Right renal cortex interstitium (tissue), 3 donors: ENCODE measurements at places on chromosomes 2 and 18.

DNA sequence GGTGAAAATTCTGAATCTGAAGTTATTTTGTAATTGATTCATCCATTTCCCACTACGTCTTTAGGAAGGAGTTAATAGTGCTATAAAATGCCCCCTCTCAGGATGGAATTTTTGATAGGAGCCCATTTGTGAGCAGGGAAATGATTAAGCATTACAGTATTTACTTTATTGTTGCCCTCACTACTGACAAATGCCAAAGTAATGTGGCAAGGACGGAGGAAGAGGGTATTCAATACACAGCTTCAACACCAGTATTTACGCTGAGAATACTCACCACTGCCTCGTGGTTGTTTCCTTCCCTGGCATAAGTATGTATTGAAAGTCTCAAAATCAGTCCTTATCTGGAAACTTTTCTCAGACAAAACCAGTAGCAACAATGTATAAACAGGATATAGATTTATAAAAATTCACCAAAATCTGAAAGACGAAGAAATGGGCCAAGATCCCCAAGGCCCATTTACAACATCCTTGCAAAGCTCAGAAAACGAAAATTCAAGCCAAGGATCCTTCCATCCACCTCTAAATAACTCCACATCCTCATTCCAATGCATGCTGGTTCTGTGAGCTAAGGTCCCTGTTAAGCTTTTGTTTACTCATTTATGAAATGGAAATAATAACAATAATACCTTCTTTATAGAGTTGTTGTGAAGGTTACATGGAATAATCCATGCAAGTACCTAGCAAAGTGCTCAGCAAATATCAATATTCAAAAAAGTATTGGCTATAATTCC, 29.3 kb downstream of the FEZ2 start:
- no peak for DNase-seq

GRCh38 chr2:53694096-53694771, 73.4 kb upstream of the CHAC2 start:
- no peak for DNase-seq

DNA sequence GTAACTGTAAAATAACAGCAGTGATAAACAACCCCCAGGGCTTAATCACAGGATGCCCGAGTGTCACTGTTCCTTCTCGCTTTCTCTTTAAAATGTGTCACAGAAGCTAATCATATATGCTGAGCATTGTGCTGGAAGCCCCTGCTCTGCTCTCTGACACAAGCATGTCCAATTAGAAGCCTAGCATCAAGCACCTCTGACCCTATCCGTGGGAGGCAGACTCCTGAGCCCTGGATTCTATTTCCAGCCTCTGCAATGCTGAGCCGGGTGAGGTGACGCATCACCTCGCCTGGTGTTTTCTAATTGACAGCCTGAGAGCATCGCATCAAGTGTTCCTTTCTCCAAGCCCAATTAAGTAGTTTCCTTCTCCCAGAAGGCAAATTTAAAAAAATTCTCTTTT, 19.7 kb upstream of the SCG2 start:
- DNase-seq: no peak

GRCh38 chr2:239265681-239266433, 135.0 kb downstream of the HDAC4 start:
- no peak for DNase-seq

- no peak for DNase-seq
Observed at GRCh38 chr18:67621049-67621713, 104.7 kb upstream of the DSEL start.

GRCh38 chr2:5524551-5524950, 167.6 kb upstream of the SOX11 start:
- no peak for DNase-seq

GRCh38 chr2:650343-651310, 26.6 kb downstream of the TMEM18 start:
- no peak for DNase-seq

GRCh38 chr2:27306573-27307286, 1.5 kb downstream of the UCN start:
- DNase-seq: no peak

GRCh38 chr2:217092710-217093379, 233.0 kb upstream of the TNP1 start:
- DNase-seq: no peak

DNA sequence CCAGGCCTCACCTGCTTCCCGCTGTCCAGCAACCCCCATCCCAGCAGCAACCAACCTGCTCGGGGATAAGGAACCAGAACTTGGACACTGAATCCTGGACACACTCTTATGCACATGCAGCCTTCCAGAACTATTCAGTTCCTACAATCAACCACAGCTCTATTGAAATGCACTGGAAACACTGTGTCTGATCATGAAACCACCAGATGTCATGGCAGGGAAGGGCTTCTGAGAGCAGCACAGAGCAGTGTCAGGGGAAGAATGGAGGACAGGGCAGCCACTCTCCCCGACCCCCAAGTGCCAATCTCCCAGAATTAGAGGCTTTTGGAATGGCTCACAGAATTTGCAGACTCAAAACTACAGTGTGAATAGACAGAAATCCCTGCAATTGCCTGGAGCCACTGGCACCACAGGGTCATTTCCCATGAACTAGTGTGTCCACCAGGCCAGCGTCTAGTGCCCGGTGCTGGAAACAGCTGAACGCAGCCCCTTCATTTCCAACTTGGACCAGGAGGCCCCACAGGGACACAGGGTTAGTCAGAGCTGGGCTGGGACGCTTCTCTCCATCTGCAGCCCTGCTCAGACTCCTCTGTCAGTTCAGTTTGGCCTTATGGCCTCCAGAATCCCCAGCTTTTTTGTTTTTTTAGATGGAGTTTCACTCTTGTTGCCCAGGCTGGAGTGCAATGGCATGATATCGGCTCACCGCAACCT, 25.5 kb downstream of the MRPL35 start:
- no peak for DNase-seq

GRCh38 chr2:46549166-46549844, 69.9 kb downstream of the TMEM247 start:
- no peak for DNase-seq

DNA sequence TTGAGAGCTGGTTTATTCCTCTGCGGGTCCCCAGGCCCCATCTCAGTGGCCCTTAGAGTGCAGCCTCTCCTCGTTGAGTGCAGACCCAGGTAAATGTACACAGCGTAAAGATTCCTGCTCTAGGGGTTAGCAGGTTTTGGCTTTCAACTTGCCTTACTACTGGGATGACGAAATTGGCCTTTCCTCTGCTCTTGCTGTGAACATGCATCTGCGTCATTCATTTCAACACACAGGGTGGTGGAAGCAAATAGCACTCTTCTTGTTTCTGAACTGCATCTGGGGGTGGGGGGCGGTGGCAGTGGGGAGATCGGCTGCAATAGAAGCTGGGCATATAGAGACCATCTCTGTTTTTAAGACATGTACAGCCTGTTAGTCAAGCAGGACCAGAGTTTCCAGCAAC, 16.5 kb upstream of the SLC16A14 start:
- DNase-seq: no peak

DNA sequence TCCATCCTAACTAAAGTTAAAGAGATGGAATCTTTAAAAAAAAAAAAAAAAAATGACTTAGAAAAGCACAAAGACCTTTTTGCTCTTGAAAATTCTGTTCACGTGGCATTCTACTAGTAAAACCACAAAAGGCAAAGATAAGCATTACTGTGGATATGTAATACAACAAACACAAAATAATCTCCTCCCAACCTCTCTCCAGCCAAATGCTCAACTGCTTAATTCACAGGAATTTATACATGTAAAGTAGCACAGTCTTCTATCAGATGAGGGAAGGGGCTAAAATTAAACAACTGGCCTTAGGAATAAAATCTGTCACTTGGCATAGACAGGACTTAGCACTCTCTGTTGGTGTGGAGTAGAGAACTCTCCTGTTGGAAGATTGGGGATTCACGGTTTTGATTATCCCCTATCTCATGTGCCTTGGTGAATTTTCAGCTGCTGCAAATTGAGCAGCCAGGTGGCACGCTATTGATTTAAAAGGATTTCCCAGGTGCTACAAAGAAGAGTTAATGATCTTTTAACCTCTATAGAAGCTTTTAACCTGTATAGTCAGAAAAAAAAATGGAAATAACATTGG, 57.4 kb downstream of the ATIC start:
- no peak for DNase-seq

DNA sequence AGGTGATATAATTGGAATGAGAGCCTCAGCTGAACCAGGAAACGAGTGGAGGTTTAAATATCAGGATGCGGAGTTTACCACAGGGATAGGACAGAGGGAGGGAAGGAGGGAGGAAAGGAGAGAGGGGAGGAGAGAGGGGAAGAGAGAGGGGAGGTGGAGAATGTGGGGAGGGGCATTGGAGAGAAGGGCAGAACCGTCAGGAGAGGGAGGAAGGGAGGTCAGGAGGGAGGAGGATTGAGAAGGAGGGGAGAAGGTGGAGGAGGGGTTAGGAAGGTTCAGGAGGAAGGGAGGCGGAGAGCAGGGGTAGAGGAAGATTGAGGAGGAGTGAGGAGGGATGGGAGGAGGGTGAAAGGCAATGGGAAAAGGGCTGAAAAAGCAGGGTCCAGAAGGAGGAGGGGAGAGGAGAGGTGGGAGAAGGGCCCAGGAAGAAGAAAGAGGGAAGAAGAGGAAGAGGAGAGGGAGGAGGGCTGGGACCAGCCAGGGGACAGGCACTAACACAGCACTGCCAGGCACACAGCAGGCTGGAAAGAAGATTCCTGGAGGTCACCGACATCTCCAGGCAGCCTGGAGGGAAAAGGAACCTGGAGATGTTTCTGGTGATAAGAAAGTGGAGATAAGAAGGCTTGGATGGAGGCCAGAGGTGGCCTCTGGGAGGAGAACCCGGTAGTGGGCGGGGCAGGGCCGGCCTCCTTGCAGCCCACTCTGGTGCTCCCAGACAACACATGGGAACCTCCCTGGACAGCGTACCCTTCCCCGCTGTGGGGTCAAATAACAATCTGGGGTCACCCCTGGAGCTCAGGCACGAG, 176.7 kb upstream of the SMAD2 start:
- DNase-seq: no peak

- DNase-seq: peak; percentile 91
Observed at GRCh38 chr18:11980494-11981191, 664 bp upstream of the IMPA2 start.

DNA sequence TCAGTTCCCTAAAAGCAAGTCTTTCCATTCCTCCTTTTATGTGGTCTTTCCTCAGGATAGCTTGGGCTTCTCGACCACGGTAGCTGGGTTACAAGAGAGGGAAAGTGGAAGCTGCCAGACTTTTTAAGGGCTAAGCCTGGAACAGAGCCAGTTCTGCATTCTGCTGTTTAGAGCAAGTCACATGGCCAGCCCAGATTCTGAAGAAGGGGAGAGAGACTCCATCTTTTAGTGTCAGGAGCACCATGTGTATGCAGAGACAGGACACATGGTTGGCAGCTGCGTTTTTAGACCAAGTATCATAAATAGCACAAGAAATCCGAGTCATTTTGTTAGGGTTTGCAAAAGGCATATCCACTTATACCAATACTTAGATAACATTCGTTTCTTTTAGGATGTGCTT, 4.7 kb downstream of the HMSD start:
- no peak for DNase-seq

- no peak for DNase-seq
Observed at GRCh38 chr18:62588217-62588616, 65.4 kb downstream of the ZCCHC2 start.

GRCh38 chr2:149038442-149039212, at the start of gene LYPD6B:
Gene LYPD6B, plus strand, starts transcription at chr2:149038699. Its CDS starts 92,250 bp downstream, at chr2:149130949.
- no peak for DNase-seq

DNA sequence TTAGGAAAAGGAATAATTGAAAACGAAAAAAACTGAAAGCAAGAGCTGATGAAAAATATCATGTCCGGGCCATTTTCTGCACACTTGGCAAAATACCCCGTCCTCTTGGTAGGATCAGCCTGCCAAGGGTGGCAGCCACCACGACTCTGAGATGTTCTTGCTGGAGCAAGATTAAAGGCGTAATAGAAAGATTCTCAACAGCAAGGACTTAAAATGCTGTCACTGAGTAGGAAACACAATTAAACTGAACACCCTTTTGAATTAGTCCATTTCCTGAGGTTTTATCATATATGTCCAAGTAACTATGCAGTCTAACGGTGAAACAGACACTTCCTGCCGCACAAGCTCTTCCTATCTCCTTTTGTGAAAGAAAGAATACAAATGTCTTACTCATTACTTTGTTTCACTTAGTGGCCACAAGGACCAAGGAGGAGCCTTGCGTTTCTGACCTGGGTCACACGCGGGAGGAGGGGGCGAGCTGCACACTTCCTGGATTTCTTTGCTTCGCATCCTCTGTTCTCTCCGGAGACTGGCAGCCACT, 222.7 kb downstream of the PIEZO2 start:
- DNase-seq: no peak

DNA sequence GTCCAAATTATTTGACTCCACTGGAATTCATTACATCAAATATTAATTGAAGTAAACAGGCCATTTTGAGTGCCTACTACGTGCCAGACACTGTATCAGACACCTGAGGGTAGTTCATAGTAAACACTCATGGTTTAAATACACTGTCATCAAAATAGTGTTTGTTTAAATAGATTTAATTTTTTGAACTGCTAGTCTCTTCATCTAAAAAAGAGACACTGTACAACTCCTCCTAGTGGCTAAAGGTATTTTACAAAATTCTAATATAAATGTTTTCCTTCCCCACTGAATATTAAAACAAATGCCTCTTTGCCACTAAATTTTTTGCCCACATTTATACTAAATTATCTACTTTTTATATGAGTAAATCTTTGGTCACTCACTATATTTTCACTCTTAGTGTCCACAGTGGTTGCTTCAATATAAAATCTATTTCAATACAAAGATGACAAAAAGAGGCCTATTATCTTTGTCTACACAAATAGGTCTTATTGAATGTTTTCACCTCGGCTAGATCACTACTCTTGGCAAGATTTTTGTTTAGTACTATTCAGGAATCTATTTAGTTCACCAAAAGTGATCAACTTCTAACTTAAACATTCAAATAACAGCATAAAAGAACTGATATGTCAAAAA, 122.1 kb downstream of the TMEM247 start:
- no peak for DNase-seq

GRCh38 chr2:65130664-65131175, 814 bp upstream of the RAB1A start:
- no peak for DNase-seq

DNA sequence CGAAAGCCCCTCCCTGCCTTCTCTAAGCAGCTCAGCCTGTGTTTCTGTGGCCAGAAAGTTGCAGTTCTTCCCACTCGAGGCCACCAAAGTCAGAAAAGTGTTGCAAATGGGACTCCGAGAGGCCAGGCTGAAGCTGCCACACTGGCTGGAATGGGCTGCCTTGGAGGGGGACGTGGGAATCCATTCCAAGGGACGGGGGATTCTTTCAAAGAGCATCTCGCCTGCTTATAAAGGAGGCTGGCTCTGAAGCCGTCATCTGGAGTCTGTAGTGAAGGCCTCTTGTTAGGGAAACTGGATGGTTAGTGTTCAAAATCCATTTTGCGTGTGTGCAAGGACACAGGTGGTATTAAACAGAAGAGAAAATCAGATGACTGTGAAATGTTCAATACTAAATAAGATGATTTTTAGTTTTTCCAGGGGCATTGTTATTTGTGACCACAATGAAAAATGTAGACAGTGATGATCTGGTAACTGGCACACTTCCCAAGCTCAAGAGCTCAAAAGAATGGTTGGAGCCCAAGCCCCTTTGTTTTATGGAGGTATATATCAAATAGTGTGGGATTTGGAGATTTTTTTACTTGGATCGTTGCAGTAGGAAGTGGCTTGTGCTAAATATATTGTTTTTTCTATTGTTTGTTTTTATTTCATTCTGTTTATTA, 782 bp downstream of the FAM228B start:
- DNase-seq: peak; percentile 42

- DNase-seq: no peak
Observed at GRCh38 chr2:191942090-191942738, 95.3 kb upstream of the CAVIN2 start.

- no peak for DNase-seq
Observed at GRCh38 chr2:80330527-80331450, 26.2 kb upstream of the LRRTM1 start.

- no peak for DNase-seq
Observed at GRCh38 chr2:105039559-105039958, 1.7 kb downstream of the MRPS9 start.
